ENCODE measurements at places on chromosomes 6 and 20.

- no peak for DNase-seq
Measured at GRCh38 chr6:79064635-79065034, 13.4 kb downstream of the PHIP start.

- no peak for DNase-seq
Measured at GRCh38 chr6:97717086-97717485, 434.1 kb upstream of the MMS22L start.

- DNase-seq = no peak
Measured at GRCh38 chr6:113813142-113813541, 44.0 kb upstream of the MARCKS start.

DNA sequence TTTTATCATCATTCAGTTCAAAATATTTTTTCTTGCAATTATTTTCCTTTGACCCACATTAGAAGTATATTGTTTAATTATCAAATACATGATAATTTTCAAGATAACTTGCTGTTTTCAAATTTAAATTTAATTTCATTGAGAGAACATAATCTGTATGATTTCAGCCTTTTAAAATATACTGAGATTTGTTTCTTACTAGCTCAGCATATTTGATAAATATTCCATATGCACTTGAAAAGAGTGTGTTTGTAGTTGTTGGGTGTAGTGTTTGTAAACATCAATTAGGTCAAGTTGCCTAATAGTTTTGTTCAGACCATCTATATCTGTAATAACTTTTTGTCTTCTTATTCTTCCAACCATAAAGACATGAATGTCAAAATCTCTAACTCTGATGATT lies 19.0 kb upstream of the RFX6 start:
- DNase-seq = no peak

- no peak for DNase-seq
Measured at GRCh38 chr6:147949981-147950622, 392.5 kb upstream of the SASH1 start.

DNA sequence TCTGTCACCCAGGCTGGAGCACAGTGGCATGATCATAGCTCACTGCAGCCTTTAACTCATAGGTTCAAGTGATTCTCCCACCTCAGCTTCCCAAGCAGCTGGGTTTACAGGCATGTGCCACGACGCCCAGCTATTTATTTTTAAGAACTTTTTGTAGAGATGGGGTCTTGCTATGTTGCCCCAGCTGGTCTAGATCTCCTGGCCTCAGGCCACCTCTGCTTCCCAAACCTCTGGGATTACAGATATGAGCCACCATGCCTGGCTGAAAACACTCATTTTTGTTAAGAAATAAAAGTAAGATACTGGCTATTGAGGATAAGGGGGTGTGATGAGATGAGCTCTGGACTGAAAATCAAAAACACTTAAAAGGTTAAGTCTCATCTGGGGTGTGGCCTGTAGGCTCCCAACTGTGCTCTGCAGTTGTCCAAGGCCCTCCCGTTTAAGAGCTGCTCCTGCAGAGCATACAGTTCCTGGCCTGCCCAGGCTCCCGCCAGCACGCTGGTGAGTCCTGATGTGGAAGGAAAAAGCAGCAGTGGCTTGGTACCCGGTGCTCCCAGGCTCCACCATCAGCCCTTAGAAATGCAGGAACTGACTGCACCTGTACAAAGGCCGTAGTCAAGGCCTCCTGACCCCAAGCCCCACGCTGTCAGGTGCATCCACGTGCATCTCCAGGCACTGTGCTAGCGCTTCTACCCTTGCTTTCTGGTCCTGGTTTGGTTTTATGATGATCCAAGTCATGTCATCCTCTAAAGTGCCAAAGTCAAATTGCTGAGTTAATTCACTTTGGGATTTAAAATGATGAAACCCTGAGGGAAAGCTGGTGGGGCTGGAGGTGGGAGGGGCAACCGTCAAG lies 111.5 kb downstream of the TMEM242 start:
- no peak for DNase-seq

All from activated naive CD8-positive, alpha-beta T cell treated with anti-CD3 and anti-CD28 coated beads for 36 hours (primary cell).